ENCODE measurements at places on chromosomes 1 and 21.

DNA sequence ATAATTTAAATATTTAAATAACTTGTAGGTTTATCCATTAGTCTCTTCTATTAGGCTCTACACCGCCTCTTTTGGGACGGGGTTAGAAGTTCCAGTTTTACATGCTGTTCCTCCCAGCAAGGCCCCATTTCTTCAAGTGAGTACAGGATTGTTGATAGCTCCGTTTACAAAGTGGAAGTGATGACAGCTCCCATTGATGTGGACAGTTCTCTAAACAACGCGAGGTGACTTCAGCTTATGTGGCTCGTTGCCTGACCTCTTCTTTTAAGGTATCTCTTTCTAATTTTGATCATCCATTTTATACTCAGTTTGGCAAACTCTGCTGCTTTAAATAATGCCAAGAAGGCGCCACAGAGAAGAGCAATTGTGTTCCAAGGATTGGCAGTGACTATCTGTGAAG lies 49.7 kb downstream of the PACC1 start:
- DNase-seq = no peak

DNA sequence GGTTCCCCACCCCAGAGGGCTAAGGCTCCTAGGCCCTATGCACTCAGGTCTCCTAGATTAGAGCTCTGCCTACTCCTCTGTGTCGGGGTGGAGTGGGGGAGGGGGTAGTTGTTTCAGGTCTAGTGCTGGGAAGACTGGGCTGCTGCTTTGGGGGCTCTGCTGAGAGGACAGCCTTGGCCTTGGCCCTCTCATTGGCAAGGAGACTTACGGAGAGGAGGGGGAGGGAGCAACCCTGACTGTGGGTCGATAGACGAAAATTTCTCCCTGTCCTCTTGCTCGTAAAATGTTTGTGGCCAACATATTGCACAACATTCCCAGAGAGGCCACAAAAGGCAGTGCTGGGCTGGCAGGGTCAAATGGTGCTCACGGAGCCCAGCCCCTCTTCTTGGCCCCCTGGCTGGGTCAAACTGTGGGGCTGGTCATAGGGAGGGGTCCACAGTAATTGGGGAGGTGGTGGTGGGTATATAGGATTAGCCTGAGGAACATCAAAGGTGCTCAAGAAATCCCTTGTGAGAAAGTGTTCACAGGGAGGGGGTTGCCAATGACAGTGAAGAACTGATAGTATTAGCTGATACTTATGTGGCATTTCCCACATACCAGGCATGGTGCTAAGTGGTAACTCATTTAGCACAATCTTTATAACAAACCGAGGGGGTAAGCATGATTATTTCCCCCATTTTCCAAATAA lies 8.5 kb upstream of the DMBX1 start:
- no peak for DNase-seq

DNA sequence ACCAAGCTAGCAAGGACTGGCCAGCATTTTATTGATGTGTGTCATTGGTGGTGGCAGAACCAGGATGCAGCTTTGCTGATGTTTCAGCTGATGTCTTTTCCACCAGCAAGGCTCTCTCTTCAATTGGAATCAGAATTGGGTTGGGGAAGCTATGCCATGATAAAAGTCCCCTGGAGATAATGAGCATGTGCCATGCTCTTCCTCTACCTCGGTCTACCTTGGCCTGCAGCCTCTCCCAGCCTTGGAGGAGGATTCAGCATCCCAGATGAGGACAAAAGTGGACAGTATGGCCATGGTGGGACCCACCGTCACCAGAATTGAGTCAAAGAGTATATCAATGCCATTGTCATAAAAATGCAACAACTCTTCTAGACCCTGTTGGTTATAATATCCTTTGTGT lies 8.6 kb downstream of the AVPR1B start:
- no peak for DNase-seq

DNA sequence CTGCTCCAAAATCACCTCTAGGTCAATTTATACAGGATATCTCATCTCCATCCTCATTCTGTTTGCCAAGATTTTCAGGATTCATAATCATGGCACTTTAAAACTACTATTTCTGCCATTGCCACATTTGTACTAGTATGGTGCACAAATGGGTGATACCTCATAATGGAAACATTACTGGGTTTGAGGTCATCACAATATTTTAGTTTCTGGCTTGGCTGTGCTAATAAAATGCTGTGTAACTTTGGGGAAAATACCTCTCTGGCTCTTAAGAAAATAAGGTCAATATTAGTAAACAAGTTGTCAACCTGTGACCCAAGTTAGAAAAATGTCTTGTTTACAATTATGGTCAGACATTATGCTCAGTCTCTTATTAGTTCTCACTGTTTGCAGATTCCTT lies 4.7 kb upstream of the SLAMF7 start:
- DNase-seq = no peak

GRCh38 chr1:39695016-39695415 lies 3.8 kb upstream of the HPCAL4 start:
- DNase-seq = no peak

GRCh38 chr1:203888807-203889251 lies 27.4 kb downstream of the SNRPE start:
- no peak for DNase-seq

GRCh38 chr1:201487742-201488141 lies 18.8 kb upstream of the PHLDA3 start:
- no peak for DNase-seq

- DNase-seq = no peak
Measured at GRCh38 chr21:40595806-40596205, 251.2 kb downstream of the DSCAM start.

DNA sequence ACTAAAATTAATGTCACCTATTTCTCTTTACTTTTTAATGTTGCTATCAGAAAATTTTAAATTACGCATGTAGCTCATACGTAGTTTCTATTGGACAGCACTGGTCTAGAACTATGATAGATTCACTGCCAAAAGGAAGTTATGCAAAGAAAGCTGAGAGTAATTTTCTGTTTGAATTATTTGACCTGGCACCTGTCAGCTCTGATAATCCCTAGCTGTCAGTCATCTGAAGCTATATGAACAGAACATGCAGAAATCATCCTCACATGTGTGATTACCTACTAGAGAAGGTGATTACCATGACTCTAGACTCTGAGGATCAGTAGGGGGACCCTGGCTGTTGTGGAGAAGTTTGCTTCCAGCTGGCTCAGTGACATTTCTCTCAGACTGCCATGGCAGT lies 40.8 kb downstream of the F5 start:
- DNase-seq = no peak

GRCh38 chr1:184504955-184505338 lies 118.1 kb downstream of the C1orf21 start:
- DNase-seq = no peak

DNA sequence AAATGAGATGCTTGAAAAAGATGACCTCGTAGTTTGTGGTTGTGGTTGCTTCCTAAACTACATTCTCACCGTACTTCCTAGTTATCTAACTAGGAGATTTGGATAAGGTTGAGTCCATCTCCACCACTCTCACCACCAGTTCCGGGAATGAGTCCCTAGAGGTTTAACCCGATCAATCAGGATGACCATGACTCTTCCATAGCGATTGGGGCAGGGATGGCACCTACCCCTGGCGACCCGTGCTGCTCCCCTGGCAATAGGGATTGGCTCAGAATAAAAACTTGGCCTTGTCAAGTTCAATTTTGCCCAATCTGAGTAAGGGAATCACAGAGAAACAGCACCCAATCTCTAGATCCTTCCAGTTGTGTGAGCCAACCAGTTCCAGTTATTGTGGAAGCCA lies 2.7 kb upstream of the MIS18A start:
- DNase-seq = no peak

DNA sequence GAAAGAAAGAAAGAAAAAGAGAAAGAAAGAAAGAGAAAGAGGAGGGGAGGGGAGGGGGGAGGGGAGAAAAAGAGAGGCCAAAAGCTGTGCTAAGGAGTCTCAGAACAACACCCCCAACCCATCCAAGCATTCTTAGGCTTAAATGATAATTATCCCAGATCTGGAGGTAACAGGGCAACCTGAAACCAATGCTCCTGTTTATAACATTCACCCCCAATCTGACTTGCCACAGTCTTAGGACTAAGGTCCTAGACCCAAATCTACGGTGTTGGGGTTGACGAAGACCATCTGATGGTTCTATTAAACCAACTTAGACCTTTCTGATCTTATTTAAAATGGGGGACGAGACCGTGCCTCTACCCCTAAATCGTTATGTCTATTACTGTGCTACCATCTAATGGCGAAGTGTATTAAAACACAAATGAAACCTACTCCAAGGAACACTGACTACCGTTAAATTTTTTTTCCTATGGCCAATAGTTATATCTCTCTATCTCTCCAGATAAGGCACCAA lies 119.3 kb upstream of the CDC42BPA start:
- peak; percentile 51 for DNase-seq

Measured in SK-N-MC (cell line).